Mesothelial cell of epicardium (in vitro differentiated cells): ENCODE measurements at places on chromosomes 1 and 21. TPM values are rescaled to one million over a fixed set of nuclear protein-coding genes. Genes with fewer than 3 reads are reported as not detected.

GRCh38 chr1:115237507-115237906, 100.5 kb downstream of the NGF start:
- H3K36me3 ChIP-seq, result no peaks in the 10 kb centered on the region
- no peak for DNase-seq
- no peaks in the 10 kb centered on the region for H3K27me3 ChIP-seq

DNA sequence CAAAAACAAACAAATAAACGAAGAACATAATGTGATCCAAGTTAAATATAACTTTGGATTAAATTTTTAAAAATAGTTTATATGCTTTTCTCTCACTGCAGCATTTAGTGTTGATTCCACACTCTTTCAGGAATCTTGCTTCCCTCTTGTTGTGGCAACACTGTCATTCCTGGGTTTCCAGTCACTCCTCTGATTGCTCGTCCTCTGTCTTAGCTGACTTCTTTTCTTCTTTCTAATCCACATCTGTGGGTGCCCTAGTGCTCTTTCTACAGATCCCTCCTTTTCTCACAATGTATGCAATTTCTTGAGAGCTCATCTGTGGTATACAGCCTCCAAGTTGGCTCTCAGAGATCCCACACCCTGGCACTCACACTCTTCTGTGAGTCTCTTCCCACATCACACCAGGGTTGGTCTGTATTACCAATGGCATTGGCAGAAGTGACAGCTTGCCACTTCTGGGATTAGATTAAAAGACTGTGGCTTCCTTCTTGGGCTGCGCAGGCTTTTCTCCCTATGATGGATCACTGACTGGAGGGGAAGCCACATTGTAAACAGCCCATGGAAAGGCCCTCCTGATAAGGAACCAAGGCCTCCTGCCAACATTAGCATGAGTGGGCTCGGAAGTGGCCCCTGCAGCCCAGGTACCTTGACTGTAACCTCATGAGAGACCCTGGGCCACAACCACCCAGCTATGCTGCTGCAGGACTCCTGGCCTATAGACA, 11.5 kb upstream of the MYOC start:
- no peaks in the 10 kb centered on the region for H3K27me3 ChIP-seq
- H3K36me3 ChIP-seq, result no peaks in the 10 kb centered on the region
- DNase-seq, result no peak
- H3K4me3 ChIP-seq, result no peak overlapping the region
- peak overlapping the region; percentile 32 for H3K27ac ChIP-seq

GRCh38 chr1:198157241-198157846, 546 bp downstream of the NEK7 start:
- H3K4me3 ChIP-seq, result peak overlapping the region; percentile 93
- H3K4me1 ChIP-seq, result peaks cover 46% of the 10 kb centered on the region
- no peaks in the 10 kb centered on the region for H3K27me3 ChIP-seq
- DNase-seq, result peak; percentile 83

DNA sequence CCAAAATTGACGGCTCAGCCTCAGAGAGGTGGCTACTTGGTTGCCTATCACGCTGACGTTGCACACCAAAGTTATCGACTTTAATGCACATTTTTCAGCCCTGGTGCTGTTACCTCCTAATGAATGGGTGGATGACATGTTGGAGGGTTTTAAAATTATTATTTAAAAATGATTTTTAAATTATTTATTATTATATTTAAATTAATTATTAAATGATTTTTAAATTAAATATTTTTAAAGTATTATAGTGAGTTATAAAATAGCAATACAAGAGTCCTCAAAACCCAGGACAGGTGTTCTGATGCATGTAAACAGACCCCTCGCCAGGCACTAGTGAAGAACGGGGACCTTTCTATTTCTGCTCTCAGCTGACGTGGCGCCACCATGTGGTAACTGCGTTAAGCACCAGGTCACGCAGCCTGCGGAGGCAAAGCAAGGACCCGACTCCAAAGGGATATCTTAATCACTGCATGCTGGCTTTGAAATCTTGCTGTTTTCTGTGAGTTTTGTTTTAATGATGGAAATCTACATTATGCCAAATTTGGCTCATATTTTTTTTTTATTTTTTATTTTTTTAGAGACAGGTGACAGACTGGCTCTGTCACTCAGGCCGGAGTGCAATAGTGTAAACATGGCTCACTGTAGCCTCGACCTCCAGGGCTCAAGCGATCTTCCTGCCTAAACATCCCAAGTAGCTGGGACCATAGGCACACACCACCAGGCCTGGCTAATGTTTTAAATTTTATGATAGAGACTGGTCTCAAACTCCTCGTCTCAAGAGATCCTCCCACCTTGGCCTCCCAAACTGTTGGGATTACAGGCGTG, 22.6 kb downstream of the CASP9 start:
- H3K27me3 ChIP-seq, result no peaks in the 10 kb centered on the region
- H3K36me3 ChIP-seq, result peaks cover 12% of the 10 kb centered on the region
- H3K4me3 ChIP-seq, result no peak overlapping the region
- H3K27ac ChIP-seq, result no peak overlapping the region

DNA sequence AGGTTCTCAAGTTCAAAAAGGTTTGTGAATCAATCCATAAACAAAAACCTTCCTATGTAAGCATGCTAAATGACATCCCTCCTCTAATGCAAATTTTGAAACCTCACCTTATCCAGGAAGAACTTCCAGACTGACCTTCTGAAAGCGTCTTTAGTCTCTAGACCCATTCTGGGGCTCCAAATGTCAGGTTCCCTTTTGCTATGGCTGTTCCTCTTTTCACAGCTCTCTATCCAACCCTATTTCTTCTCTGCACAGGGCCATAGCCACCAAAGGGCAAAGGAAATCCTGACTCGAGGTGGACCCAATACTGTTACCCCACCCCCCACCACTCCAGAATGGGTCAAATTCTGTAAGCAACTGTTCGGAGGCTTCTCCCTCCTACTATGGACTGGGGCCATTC, 3.4 kb downstream of the ATP1A4 start:
- H3K4me1 ChIP-seq, result no peaks in the 10 kb centered on the region
- no peak overlapping the region for H3K4me3 ChIP-seq
- DNase-seq, result no peak
- no peaks in the 10 kb centered on the region for H3K27me3 ChIP-seq
- no peak overlapping the region for H3K27ac ChIP-seq

- H3K36me3 ChIP-seq, result no peaks in the 10 kb centered on the region
- no peak overlapping the region for H3K27ac ChIP-seq
- H3K27me3 ChIP-seq, result no peaks in the 10 kb centered on the region
- no peak for DNase-seq
- peaks cover 25% of the 10 kb centered on the region for H3K4me1 ChIP-seq
Measured at GRCh38 chr1:101942516-101943193, 54.1 kb downstream of the OLFM3 start.

GRCh38 chr21:45824546-45825215, 156.9 kb upstream of the COL6A1 start:
- no peak for DNase-seq
- peaks cover 10% of the 10 kb centered on the region for H3K27me3 ChIP-seq

- H3K27ac ChIP-seq, result no peak overlapping the region
- H3K36me3 ChIP-seq, result no peaks in the 10 kb centered on the region
- no peak overlapping the region for H3K4me3 ChIP-seq
- H3K27me3 ChIP-seq, result no peaks in the 10 kb centered on the region
Measured at GRCh38 chr1:85290826-85291225, 14.4 kb upstream of the BCL10 start.

- H3K36me3 ChIP-seq, result peaks cover 33% of the 10 kb centered on the region
- H3K4me3 ChIP-seq, result no peak overlapping the region
- DNase-seq, result no peak
- peaks cover 32% of the 10 kb centered on the region for H3K4me1 ChIP-seq
- no peaks in the 10 kb centered on the region for H3K27me3 ChIP-seq
Measured at GRCh38 chr1:33007190-33008050, 29.3 kb downstream of the AK2 start.

- DNase-seq, result no peak
- H3K27ac ChIP-seq, result peak overlapping the region; percentile 21
- no peaks in the 10 kb centered on the region for H3K27me3 ChIP-seq
- peaks cover 53% of the 10 kb centered on the region for H3K4me1 ChIP-seq
- H3K36me3 ChIP-seq, result peaks cover 8% of the 10 kb centered on the region
Measured at GRCh38 chr21:28267449-28267848, 725.2 kb downstream of the LTN1 start.

GRCh38 chr1:220527908-220528678, at the start of gene MARK1:
Gene MARK1, plus strand, starts transcription at chr1:220528136. Its CDS starts 687 bp downstream, at chr1:220528823.
- H3K27me3 ChIP-seq, result peaks cover 1% of the 10 kb centered on the region
- H3K4me3 ChIP-seq, result peak within 1 kb of the TSS; percentile 92
- peaks cover 31% of the 10 kb centered on the region for H3K4me1 ChIP-seq
- H3K36me3 ChIP-seq, result no peaks in the 10 kb centered on the region
- DNase-seq, result peak; percentile 67
- peak within 1 kb of the TSS; percentile 95 for H3K27ac ChIP-seq

GRCh38 chr1:154609398-154610380, 1.7 kb upstream of the ADAR start:
- H3K36me3 ChIP-seq, result no peaks in the 10 kb centered on the region
- peak overlapping the region; percentile 98 for H3K27ac ChIP-seq
- H3K4me1 ChIP-seq, result peaks cover 39% of the 10 kb centered on the region
- H3K27me3 ChIP-seq, result no peaks in the 10 kb centered on the region
- H3K4me3 ChIP-seq, result peak overlapping the region; percentile 86

The SERPINC1 gene
- total RNA-seq, result 0.22 to 0.27 TPM (median 0.23 TPM) in 3 replicates

The KRTAP23-1 gene
- not detected in 3 replicates for total RNA-seq

The TFB2M gene
- total RNA-seq, result 12.1 to 12.7 TPM (median 12.7 TPM) in 3 replicates

The NMNAT2 gene
- total RNA-seq, result 0.45 to 1.2 TPM (median 0.69 TPM) in 3 replicates

The ODF2L gene
- total RNA-seq, result 66.4 to 74.0 TPM (median 71.7 TPM) in 3 replicates

The ZMYND12 gene
- 0.54 to 0.91 TPM (median 0.76 TPM) in 3 replicates for total RNA-seq

The SLC6A17 gene
- 1.4 to 1.6 TPM (median 1.6 TPM) in 3 replicates for total RNA-seq

The SYCP1 gene
- not detected in 3 replicates for total RNA-seq
